NCI-H1694 treated with DMSO at 0.1 percent for 48 hours (cell line): ENCODE measurements at places on chromosomes 5 and 9.
A peak's percentile ranks its signal among the peaks of the same experiment; 100 is the strongest.

- DNase-seq = no peak
Measured at GRCh38 chr5:68720884-68721610, 372.8 kb upstream of the SLC30A5 start.

DNA sequence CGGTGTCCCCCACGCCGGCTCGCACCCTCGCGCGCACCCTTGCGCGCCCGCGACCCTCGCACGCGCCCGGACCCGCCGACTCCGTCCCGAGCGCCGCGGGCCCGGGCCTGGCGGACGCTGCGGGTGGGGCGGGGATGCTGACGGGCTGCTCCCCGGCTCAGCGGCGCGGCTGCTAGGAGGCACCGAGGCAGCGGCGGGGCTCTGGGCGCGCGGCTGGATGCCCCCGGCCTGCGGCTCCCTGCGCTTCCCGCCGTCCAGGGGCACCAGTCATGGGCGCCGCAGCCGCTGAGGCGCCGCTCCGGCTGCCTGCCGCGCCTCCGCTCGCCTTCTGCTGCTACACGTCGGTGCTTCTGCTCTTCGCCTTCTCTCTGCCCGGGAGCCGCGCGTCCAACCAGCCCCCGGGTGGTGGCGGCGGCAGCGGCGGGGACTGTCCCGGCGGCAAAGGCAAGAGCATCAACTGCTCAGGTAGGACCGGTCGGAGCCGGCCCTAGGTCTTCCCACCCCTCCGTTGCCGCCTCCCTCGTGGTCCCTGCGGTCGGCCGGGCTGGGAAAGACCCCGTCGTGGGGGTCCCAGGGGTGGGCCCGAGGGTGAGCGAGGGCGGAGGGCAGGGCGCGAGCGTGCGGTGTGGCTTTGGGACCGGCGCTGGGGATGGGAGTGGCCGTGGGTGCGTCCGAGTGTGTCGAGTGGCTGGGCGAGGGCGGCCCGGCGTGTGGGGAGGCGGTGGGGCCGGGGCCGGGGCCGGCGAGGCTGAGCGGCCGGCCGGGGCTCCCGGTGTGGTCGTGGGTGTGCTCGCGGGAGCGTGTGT, 530 bp downstream of the TMEFF1 start:
- DNase-seq = no peak

DNA sequence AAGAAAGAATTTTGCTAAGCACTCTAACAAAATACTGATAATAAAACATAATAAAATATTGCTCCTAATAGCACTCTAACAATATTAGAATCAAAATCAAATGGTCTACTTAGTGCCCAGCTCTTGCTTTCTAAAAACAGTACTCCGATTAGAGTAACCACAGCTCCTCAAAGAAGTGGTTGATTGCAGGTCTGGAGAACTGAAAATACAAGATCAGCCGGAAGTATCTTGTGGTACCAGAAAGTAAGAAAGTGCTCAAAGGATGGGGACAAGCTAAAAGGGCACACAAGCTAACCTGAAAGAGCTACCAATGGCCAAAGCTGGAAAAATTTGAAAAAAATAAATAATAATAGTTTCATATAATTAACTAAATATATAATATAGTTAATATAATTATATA, 119.2 kb downstream of the CWC27 start:
- no peak for DNase-seq

DNA sequence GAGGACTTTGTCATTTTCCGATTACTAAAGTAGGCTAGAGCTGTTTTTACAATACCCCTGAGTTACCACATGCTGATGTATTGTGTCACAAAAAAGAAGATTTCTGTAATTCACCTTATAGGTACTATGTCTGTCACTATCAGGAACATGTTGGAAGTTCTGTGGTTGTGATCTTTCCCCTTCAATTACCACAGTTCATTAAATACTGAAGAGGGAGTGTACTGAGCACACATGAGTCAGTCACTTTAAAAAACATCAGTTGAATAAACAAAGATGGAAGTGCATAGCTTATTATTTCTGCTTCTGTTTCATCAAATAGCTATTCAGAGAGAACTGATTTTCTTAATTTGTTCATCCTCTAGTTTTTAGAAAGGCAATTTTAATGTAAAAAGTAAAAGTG, 31.7 kb downstream of the AP3S1 start:
- DNase-seq = no peak

GRCh38 chr9:4829969-4830368, 37.2 kb downstream of the RCL1 start:
- DNase-seq = no peak

DNA sequence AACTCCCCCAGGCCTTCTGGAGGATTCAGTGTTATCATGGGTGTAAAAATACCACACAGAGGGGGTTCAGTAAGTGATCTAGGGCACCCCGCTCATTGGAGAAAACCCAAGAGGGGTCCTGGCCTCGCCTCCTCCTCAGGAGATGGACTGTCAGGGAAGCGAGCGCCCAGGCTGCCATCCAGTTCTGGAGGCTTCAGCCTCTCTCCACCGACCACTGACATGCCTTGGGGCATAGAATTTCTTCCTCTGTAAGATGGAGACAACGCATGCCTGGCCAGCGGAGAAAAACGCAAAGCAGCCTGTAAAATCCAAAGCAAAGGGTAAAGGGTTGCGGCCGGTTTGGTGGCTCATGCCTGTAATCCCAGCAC, 165.4 kb downstream of the COL23A1 start:
- no peak for DNase-seq

DNA sequence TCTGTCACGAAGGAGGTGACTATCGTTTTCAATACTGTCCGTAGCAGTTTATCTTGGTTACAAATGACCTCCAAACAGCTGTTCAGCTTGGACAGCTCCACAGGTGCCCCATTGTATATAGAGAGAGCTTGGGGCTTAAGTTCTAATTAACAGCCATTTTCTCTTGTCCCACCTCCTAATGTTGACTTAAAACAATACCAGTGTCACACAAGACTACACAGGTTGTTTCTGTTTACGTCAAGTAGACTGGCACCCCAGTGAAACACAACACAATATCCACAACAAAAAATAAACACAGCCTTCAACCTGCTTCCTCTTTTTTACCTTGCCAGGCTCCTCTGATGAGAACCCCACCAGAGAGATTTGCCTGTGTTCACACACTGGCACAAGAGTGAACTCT, 39.8 kb upstream of the TLE1 start:
- DNase-seq = no peak

GRCh38 chr9:116154334-116154975, 864 bp downstream of the PAPPA start:
- DNase-seq = no peak

GRCh38 chr5:3452622-3453021, 143.0 kb upstream of the IRX1 start:
- DNase-seq = no peak

DNA sequence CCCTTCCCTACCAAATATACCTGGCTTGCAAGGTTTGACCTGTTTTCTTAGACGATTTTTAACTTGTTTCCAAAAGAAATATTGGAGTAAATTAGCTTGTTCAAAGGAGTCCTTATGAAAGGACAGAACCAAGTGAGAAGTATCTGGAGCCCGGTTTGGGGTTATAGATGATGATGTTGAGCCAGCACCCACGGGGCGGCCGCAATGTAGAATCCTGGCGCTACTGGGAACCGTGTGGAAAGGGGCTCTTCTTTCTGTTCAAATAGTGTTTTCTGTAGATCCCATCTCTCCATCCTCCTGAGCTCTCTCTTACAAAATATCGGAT, 517 bp upstream of the EXOSC2 start:
- no peak for DNase-seq

GRCh38 chr5:59764361-59764760, 129.2 kb downstream of the PDE4D start:
- DNase-seq = no peak

GRCh38 chr9:99140685-99141314, 35.9 kb downstream of the TGFBR1 start:
- peak; percentile 23 for DNase-seq

- DNase-seq = no peak
Measured at GRCh38 chr5:142078221-142078620, 30.4 kb upstream of the NDFIP1 start.

DNA sequence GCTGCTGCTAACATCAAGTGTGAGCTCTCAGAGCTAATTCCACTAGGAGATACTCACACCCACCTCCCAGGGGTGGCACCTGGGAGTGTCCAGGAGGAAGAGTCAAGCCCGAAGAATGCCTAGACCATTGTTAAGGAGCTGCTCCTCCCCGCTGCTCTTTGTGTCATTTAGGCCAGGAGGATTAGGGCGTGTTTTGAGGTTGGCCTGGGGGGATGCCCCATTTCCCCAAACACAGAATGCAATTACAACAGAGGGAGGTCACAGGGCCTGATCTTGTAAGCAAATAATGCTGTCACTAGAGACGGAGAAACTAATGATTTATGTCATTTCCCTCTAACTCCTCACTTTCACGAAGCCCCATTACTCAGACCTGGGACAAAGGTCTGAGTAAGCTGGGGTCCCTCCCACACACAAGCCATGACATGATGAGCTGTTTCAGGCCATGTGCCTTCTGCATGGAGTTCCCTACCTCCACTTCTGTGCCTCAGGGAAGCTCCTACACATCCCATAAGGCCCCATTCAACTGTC, 312.5 kb downstream of the ACTL7B start:
- no peak for DNase-seq
